ENCODE measurements at places on chromosomes 7 and 10.

GRCh38 chr10:121597504-121598262, 561 bp downstream of the FGFR2 start:
- DNase-seq: no peak

DNA sequence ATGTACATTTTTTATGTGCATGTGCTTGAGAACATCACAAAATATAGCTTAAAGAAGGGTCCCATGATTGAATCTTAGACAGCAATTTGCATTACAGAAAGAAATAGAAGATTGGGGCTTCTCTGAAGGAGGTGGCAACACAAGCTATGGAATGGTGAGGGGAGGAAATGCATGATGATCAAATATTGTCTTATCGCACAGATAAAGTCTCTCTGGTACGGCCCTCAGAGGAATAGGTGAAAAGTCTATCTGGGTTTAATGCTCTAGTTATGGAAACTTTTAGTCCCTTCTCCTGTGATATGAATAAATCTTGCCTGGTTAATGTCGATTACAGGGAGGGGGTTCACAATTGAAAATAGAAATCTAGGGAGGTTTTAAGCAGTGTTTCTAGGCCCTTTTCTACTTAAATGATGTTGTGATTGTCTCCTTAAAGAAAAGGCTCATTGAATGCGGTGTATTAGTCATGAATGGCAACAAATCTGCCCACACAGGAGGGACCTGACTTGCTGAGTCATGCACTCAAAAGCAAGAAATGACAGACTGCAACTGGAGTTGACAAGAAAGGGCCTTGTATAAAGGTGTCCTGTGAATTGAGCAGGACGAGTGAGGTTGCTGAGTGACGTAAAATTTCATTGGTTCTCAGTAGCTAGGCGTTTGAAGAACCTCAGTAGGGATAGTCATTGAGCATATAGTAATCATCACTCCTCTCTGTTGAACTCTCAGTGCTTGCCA, 133.4 kb upstream of the CSTF2T start:
- no peak for DNase-seq

DNA sequence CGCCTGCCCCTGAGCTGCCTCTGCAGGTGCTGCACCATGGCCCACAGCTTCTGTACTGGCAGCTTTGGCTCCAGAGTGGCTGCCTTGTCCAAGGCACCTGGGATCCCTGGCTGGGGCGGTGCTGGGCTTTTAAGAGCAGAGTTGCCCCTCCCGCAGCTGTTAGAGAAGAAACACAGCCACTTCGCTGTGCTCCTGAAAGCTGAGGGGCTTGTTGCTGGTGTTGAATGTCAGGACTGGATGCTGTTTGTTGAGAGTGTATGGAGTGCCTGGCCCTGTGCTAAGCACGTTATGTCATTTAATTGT, 6.2 kb downstream of the FAM241B start:
- no peak for DNase-seq

DNA sequence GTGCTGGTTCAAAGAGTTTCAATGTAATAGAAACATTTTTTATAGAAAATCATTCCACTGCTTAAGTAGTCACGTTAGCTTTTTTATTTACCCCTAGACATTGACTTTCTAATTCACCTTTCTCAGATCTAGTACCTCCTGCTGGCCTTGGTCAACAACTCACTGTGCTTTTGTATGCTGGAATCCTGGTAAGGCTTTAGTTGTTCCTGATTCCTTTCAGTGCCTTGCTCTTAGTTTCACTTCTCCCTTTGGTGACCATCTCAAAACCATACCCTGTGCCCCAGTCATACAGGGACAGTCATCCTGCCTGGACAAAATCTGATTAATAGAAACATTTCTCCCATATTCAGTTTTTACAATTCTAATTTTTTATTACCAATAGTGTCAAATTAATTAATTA, 130.2 kb downstream of the GPR37 start:
- DNase-seq: no peak

DNA sequence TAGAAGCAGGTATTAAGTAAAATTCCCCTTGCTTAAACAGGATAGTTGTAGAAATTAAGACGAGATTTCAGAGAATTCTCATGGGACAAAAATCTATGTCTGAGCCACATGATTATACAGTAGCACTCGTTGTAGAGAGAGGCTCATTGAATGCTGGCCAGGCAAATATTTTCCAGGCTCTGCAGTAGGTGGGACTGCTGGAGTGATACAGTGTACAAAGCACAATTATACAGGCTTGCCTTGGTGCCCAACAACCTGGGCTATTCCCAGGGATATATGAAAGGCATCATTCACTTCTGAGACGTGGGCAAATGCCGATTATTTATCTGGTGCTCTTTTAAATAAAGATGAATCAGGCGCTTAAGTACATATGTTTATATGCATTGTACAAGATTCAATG, 380.6 kb downstream of the PHTF2 start:
- DNase-seq: no peak

GRCh38 chr10:69659241-69660038, 29.4 kb downstream of the FAM241B start:
- DNase-seq: no peak

GRCh38 chr7:1229202-1229947, 3.3 kb upstream of the UNCX start:
- no peak for DNase-seq

DNA sequence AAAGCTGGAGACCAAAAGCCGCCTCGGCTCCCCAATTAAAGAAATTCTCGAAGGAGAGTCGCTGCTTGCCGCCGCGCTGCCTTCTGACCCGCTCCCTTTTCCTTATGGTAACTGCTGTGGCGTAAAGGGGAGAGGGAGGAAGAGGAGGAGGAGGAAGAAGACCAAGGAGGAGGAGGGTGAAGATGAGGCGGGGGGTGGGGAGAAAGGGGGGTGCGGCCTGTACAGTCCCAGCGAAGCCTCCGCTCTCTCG, 388 bp downstream of the CNOT4 start:
- DNase-seq: no peak

- no peak for DNase-seq
These were observed 134.7 kb downstream of the MAD1L1 start for GRCh38 chr7:2098056-2098455.

- DNase-seq: no peak
These were observed 60.7 kb upstream of the ZNF746 start for GRCh38 chr7:149558149-149558861.

- DNase-seq: no peak
These were observed 101.6 kb upstream of the FAM13C start for GRCh38 chr10:59463909-59464308.

- DNase-seq: no peak
These were observed 13.0 kb upstream of the C10orf90 start for GRCh38 chr10:126683466-126683865.

DNA sequence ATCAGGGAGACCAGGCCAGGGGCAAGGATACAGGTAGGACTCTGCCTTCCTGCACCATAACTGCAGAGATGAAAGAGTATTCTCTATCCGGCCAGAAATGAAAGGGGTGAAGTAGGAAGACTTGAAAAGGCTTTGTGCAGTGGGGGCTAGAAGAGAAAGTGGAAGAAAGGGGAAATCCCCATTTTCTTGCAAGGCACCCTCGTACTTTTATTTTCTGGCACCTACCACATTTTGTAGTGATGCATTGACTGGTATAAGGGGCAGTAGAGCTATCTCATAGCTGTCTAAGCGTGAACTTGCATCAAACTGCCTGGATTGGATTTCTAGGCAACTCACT, 752 bp upstream of the CAMK2G start:
- DNase-seq: no peak

DNA sequence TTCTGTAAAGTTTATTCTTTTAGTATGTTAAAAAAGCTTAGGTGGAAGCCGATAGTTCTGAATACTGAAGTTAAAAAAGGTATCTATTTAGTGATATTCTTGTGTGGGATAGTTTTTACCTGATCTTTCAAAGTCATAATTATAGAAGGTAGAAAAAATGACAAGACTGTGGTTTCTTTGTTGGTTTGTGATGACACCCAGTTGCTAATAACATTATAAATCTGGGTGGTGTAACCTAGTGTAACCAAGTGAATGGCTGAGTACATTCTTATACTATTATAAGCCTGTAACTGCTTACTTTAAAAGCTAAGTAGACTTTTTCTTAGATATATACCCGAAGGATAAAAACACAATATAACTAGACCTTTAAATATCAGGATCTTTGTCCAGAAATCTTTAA, 2.3 kb downstream of the CDK13 start:
- no peak for DNase-seq

GRCh38 chr10:77710759-77711682, 73.4 kb upstream of the KCNMA1 start:
- DNase-seq: peak; percentile 19

GRCh38 chr7:91683823-91684222, 196.7 kb downstream of the MTERF1 start:
- no peak for DNase-seq

- DNase-seq: no peak
These were observed 6.8 kb downstream of the ELMO1 start for GRCh38 chr7:37441816-37442215.

GRCh38 chr10:120423431-120424197, 33.4 kb upstream of the PLPP4 start:
- no peak for DNase-seq

GRCh38 chr7:16399265-16399831, 22.0 kb downstream of the CRPPA start:
- DNase-seq: no peak

GRCh38 chr10:97903128-97904017, 53.7 kb downstream of the GOLGA7B start:
- DNase-seq: no peak

GRCh38 chr10:53904506-53905241, 896.4 kb downstream of the PCDH15 start:
- no peak for DNase-seq

DNA sequence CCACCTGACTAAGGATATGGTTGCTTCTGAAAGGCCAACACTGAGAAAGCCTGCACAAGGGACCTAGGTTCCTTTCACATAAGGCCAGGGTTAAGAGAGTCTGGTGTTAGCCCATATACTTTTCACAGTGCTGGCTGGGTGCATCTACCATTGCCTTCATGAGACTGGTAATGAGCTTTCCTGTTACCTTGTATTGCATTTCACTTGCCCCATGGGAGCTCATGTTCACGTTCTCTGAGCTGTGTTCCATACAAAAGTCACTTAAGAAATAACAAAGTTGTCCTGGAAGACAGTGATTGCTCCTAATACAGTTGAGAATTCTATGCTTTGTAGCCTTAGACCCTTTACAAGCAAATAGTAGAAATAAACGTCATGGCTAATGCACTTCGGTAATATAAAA, 337.8 kb upstream of the TEX47 start:
- no peak for DNase-seq

DNA sequence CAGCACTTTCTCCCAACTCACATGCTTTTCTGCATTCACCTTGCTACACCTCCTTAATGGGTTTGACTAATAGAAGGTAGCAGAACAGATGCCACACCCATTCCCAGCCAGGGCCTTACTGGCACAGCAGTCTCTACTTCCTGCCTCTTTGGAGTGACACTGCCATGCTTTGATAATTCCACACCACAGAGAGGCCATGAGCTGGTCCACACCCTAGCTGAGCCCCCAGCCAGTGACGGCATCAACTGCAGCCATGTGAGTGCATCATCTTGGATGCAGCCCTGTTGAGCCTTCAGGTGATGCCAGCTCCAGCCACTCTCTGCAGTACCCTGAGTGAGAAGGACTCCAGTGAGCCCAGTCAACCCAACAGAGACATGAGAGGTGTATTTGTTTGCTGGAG, 27.5 kb upstream of the EZH2 start:
- DNase-seq: no peak

- DNase-seq: no peak
These were observed 39.4 kb downstream of the CSGALNACT2 start for GRCh38 chr10:43177595-43177994.

GRCh38 chr10:113746217-113746957, 5.1 kb upstream of the PLEKHS1 start:
- DNase-seq: no peak

GRCh38 chr7:105224884-105225651, 163.7 kb downstream of the SRPK2 start:
- DNase-seq: no peak

- no peak for DNase-seq
These were observed 170.2 kb upstream of the GNAI1 start for GRCh38 chr7:79964463-79964862.

GRCh38 chr7:99409192-99409572, 413 bp downstream of the BUD31 start:
- DNase-seq: no peak

DNA sequence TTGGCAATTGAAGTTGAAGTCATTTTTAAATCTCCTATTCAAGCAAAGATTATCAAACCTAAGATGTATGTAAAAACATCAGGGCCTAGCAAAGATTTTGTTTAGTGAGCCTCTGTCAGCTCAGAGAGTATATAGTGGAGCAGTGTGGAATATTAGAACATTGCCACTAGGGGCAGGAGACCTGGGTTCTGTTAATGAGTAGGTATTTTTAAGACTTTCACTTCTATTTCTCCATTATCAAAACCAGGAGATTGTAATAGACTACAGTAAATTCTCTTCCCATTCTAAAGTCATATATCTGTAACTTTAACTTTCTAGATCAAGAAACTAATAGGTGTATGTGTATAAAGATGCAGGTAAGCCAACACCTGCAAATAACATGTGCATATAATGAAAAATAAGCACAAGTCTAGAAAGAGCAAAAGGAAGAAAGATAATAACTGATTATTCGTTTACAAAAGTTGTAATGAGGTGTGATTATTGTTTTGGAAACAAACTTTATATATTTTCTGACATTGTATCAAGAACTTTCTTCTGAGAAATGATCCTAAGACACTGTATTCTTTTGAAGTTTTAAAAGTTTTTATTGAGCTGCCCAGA, 64.4 kb downstream of the KCND2 start:
- DNase-seq: no peak

- DNase-seq: peak; percentile 77
These were observed 38.5 kb downstream of the ERCC6 start for GRCh38 chr10:49500412-49500811.

DNA sequence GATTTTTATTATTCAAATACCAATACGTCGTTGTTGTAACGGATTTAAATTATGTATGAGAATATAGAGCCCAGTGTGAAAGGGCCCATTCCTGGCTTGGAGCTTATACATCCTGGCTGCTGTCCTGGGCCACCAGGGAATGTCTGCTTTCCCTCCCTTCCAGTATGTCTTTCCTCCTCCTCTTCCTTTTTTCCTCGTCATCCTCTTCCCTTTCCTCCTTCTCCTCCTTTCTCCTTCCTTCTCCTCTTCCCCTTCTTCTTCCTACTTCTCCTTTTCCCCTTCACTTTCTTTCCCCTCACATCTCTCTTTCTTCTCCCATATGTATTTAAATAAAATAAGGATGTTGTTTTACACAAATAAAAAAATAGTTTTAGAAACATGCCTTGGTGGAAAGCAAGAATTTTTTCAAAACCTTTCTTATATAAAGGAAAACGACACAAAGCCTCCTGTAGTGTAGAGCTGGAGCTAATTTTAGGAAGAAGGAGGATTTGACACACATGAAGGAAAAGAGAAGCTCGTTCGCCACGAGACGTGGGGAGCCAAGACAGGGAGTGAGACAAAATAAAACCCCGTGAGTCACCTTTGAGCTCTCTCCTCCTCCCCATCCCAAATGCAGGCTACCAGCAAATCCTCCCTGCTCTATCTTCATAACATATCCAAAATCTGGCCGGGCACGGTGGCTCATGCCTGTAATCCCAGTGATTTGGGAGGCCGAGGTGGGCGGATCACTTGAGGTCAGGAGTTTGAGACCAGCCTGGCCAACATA, 301.1 kb upstream of the LYZL1 start:
- no peak for DNase-seq
